IPS-NIHi11 (cell line): ENCODE measurements at places on chromosomes 13 and 19.

- no peak for DNase-seq
Observed at GRCh38 chr19:28483197-28483596, 729.8 kb downstream of the UQCRFS1 start.

- DNase-seq = no peak
Observed at GRCh38 chr13:27834095-27834494, 41.8 kb downstream of the GSX1 start.

DNA sequence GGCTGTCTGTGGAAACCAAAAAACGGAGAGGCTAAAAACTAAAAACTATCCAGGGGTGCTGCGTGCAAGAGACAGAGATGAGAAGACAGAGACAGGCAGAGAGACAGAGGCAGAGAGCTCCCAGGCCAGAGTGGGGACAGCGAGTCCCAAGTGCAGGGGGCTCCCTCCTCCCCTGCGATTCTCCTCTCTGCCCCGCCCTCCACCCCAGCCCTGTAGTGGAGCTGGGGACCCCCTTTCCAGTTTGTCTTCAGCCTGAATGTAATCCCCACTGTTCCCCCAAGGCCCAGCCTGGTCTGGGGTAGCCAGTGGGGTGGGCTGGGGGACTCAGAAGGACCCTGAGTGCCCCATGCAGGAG lies 2.0 kb downstream of the NFIC start:
- no peak for DNase-seq

DNA sequence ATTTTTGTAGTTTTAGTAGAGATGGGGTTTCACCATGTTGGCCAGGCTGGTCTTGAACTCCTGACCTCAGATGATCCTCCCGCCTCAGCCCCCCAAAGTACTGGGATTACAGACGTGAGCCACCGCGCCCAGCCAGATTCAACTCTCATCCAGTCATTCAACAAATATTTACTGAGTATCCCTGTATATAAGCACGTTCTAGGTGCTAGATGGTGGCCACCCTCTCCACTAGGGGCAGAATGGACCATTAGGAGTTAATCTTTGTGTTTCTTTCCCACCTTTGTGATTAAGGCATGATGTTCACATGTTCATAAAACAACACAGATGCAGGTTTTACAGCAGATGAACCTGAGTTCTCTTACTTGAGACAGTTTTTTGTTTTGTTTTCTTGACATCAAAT lies 7.3 kb downstream of the SHKBP1 start:
- DNase-seq = no peak

- no peak for DNase-seq
Observed at GRCh38 chr13:112346899-112347229, 29.3 kb upstream of the SPACA7 start.

- peak; percentile 47 for DNase-seq
Observed at GRCh38 chr19:18202778-18203407, 949 bp downstream of the RAB3A start.

- DNase-seq = no peak
Observed at GRCh38 chr13:99995104-99995588, 13.6 kb downstream of the ZIC2 start.

- no peak for DNase-seq
Observed at GRCh38 chr13:73338389-73338788, 279.6 kb downstream of the KLF5 start.

GRCh38 chr13:77184455-77184854 lies 142.4 kb downstream of the MYCBP2 start:
- DNase-seq = no peak

DNA sequence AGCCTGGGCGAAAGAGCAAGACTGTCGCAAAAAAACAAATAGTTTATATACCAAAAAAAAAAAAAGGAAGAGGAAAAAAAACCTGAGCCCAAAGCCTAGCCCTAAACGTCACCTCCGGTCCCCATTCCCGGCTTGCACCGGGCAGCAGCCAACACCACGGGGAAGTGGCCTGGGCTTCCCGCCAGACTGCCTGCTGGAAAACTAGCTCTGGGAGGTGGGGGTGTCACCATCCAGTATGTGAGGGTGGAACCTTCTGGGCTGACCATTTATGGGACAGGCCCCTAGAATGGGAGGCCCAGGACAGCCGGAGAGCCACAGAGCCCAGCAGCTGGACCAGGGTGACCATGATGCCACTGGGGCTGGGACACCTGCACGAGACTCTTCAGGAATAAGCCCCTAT lies 37.3 kb downstream of the IL12RB1 start:
- no peak for DNase-seq

GRCh38 chr13:30829145-30829832 lies 76.8 kb upstream of the MEDAG start:
- DNase-seq = no peak

DNA sequence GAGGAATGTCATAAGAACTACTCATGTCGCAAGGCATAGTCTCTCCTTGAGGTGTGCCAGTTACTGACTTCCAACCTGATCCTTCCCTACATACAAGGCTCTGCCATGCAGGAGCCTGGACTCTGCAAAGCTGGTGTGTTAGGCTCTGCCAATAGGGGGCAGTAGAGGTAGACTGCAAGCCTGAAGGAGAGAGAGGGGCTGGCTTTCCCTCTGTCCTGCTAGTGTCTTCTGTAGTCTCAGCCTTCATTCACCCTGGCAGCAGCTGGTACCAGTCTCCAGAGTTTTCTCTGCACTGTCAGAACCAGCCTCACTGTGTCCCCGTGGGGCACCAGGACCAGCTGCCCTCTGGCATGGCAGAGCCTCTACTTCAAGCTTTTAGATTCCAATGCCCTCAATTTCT lies 14.5 kb downstream of the SHISA2 start:
- DNase-seq = peak; percentile 80

DNA sequence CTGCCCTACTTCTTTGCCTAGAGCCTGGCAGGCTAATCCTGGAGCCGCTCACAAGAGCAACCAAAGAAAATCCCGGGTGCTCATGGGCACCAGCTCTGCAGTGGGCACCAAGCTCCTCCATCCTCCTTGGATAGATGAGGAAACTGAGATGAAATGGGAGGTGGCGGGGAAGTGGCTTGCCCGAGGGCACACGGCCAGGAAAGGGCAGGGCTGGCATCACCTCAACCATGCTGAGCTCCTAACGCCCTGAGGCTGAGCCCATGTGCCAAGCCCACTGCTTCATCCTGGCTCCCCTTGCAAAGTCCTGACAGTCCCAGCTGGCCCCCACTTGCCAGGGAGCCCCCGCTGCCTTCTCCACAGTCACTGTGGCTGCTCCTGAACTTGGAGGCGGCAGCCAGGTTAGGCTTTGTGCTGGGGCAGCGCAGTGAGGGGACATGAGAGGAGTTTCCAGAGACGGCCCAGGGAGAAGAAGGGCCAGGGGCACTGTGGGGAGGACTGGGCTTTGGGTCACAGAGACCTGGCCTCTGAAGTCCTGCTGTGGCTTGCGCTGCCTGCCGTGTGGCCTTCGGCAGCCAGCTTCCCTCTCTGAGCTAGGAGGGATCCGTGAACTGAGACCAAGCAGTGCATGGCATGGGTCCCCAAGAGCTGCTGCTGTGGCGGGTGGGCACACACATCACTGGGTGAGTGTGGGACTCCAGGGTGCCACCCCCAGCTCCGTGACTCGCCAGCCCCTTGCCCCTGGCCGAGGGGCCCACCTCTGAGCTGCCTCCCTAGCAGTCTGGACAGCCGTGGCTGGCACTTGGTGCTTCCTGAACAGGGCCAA lies 17.5 kb downstream of the TMED1 start:
- no peak for DNase-seq

GRCh38 chr19:57560049-57560491 lies 407 bp upstream of the ZNF550 start:
- DNase-seq = no peak

- DNase-seq = no peak
Observed at GRCh38 chr19:15320116-15320515, 12.2 kb downstream of the BRD4 start.

GRCh38 chr13:113659337-113659736 lies 1.3 kb upstream of the ATP4B start:
- DNase-seq = no peak

- no peak for DNase-seq
Observed at GRCh38 chr13:42656161-42656560, 82.2 kb downstream of the TNFSF11 start.

GRCh38 chr13:19252381-19252780 lies 70.8 kb upstream of the TUBA3C start:
- DNase-seq = no peak

GRCh38 chr19:13208672-13209483 lies 58.7 kb downstream of the IER2 start:
- no peak for DNase-seq

- DNase-seq = no peak
Observed at GRCh38 chr13:101291646-101292515, 124.4 kb downstream of the NALCN start.

GRCh38 chr13:95535243-95535642 lies 17.3 kb upstream of the CLDN10 start:
- DNase-seq = no peak

GRCh38 chr19:43534816-43535761 lies 2.1 kb downstream of the ZNF575 start:
- DNase-seq = peak; percentile 77

DNA sequence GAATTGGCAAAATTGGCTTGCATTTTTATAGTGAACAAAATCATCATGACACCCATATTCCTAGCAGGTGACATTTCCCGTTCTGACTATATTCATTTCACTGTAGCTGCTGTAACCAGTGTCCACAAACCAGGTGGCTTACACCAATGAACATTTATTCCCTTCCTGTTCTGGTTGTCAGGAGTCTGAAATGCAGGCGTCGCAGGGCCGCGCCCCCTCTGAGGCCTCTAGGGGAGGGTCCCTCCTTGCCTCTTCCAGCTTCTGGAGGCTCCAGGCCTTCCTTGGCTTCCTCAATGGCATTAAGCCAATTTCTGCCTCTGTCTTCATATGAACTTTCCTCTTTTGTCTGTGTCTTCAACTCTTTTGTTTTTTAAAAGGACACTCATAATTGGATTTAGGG lies 6.5 kb upstream of the RLN3 start:
- no peak for DNase-seq

DNA sequence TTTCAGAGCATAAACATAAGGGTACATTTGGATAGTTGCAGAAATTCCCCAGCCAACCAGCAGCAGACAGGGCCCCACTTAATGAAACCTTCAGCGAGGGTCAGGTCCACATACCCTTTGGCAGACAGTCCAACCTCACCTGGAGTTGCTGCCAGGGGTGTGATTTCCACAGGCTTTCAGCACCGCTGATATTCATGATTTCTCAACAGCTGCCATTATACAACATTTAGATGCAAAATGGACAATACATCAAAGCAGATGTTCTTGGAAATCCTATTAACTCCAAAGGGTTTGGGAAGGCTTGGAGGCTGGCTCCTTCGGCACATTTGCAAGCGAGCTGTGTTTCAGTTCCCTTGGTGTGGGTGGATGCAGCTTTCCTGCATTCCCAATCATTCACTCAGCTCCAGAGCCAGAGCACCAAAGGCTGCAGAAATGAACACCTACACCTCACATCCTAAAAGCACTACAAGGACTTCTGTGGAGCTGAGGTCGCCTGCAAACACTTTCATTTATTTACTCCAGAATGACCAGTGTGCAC lies 147.2 kb upstream of the VSTM2B start:
- DNase-seq = no peak

GRCh38 chr13:28955264-28955966 lies 135.3 kb downstream of the MTUS2 start:
- DNase-seq = no peak

DNA sequence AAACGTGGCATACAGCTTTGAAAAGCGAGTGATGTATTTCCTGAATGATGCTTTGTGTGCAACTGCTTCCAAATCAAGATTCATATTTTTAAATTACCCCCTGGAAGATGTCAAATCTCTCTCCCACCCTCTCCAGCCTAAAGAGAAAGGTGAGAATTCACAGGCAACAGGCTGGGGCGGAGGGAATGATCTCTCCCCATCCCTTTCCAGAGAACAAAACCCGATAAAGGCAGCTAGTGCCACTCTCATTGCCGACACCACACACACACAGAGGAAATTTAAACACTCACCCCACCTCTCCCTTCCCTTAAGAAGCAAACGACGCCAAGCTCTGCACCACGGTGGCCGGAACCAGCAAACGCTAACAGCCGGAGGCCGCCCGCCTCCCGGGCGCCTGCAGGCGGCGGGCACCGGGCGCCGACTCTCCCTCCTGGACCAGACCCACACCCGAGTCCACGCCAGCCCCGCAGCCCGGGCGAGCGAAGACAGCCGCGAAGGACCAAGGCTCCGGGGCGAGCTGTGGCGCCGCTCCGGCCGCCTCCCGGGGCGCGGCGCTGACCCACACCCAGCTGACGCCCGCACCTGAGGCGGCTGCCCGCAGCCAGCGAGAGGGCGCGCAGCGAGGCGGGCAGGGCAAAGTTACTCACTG lies 477 bp downstream of the LNX2 start:
- no peak for DNase-seq

DNA sequence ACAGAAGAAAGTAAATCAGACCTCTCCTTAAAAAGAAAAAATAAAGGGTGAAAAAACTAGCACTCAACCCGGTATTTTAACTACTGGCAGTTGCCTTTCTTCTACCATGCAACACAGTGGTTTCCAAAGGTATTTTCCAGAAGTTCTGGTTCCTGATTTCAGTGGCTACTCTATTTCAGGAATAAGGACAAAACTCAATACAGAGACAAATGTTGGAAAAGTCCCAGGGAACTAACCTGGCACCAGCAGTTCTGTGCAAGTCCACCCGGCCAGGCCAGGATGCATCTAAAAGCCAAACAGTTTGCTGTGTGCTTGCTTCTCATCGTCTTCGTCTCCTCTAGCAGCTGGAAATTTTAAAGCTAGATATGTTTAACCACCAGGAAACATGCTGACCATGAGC lies 52.5 kb downstream of the FOXO1 start:
- DNase-seq = no peak

DNA sequence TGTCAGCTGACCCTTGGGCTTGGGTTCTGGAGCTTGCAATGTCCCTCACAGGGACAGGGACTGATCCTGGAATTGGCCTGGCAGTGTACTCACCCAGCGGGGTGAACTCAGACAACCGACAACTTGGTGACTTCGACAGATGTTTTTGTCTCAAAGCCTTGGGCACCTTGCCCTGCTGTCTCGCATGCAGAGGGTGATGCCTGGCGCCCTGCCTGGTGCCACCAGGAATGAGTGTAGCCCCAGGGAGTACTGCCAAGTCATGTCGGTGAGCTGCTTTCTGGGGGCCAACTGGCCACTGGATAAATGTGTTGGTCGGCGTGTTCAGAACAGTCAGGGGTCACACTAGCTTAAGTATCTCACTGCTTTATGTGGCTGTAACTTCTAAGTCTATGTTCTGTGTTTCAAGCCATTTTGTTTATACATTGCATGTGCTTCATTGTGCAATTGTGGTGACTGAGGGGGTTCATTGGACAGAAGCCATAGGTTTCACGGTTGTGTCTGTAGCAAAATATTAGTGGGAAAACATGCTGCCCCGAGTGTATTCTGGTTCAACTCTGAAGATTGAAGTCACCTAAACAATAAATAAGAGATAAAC lies 96.3 kb upstream of the TNFSF11 start:
- DNase-seq = no peak

- DNase-seq = peak; percentile 74
Observed at GRCh38 chr19:39212375-39212742, 8.3 kb upstream of the SYCN start.
